Activated CD4-positive, alpha-beta T cell treated with anti-CD3 and anti-CD28 coated beads, Interleukin-2, amount 50 U/mL, for 24 hours (primary cell): ENCODE measurements at places on chromosomes 2 and 18.

DNA sequence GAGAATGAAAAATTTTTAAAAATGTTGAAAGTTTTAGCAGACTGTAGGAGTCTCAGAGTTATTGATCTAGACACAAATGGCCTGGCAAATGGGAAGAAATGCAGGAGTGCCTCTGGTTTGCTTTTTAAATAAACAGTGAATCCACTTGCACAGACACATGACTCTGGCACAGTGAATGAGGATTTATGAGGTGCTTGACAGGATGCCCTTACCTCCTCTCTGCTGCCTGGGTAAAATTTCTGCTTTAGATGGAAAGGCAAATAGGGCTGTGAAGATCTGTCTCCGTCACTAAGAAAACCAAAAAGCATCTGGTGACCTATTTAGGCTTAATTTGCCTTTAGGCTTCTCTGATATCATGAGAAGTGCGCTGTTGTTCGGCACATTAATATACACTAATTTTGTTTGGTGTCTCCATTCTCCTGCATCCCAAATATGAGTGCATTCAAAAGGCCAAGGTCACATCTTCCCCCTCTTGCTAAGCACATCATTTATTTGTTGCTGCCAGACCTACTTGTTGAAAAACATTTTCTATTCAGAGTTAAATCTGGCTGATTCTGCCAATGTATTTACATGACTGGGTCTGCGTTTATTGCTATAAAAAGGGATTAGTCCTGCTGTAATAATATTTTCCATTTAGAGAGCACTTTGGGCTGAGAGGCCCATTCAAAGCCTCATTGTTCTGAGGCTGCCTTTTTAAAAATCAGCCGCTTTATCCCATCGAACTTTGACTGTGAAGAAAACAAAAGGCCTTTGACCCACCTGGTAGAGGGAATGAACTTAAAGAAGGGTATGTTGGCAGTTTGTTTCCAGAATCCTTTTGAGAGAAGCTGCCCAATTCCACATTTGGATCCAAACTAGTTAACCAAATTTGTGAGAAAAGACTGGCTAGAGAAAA, 94.9 kb downstream of the RNF152 start:
- DNase-seq: no peak

- DNase-seq: no peak
Observed at GRCh38 chr18:499776-500631, 497 bp downstream of the COLEC12 start.

- no peak for DNase-seq
Observed at GRCh38 chr2:188884046-188884445, 90.1 kb upstream of the COL3A1 start.

DNA sequence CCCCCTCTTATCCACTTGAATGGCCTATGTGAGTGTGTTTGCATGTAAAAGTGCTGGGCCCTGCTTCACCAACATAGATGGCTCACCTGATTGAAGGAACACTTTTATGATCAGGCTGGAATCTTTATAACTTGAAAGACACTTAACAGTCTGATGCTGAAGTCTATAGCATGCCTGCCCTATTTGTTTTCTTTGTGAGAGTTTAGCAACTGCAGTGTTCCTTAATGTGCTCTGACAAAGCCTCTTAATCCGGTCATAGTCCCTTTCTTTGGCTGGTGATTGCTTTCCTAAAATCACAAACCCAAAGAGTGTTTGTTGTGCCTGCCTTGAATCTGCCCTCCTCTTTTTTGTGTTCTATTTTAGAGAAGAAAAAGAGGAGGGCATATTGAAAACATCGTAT, 1382.8 kb upstream of the CELF4 start:
- no peak for DNase-seq

DNA sequence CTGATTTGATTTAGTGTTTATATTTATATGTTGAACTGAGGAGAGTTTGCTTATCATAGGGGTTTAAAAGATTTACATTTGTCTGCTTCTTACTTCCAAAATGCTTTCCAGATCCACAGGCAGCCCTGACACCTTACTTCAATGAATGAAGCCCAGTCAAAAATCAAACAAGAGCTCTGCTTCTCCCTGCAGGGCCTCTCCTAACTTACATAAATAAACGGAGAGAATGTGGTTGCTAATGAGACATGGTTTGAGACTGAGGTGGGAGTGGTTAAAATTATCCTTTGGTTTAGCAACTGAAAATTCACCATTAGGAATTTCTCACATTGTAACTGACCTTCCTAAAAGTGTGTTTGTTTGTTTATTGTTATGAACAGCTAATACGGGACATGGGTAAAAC, 612.3 kb upstream of the FANCL start:
- DNase-seq: no peak

DNA sequence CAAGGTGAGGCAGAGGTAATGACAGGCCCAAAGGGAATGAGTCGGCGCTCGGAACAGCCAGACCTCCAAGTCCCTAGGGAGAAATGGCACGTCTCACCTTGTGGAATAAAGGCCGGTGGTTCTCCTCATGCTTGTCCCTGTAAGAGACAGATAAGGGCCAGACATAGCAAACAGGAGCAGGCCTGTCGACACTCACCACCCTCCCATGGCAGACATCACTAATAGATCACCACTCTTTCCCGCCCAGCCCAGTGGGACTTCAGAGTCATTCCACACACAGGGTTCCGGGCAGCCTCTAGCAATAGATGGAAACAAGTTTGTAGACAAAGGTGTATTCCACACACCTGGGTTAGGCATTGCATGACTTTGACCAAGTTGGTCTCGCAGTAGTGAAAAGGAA, 6.3 kb downstream of the DNPEP start:
- no peak for DNase-seq

GRCh38 chr2:18604531-18604885, 15.1 kb upstream of the NT5C1B start:
- no peak for DNase-seq

DNA sequence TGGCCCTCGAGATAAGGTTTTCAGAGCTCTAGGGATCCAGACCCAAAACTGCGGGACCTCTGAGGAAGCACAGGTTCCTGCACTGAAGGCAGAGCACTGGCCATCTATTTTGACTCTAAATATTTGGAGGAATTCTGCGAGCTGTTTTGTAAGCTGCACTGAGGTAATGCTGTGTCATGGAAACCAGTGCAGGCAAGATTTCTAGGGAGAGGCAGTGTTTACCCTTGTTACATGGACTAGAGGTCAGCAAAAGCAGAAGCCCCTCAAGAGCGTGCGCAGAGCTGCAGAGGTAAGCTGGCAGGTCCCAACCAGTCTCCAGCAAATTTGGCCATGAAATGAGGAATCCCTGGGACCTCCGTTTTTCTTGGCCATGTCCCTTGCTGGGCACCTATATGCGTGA, 137.3 kb downstream of the RNF152 start:
- no peak for DNase-seq
